Stimulated activated CD8-positive, alpha-beta memory T cell treated with anti-CD3 and anti-CD28 coated beads, Interleukin-4, amount 100 ng/mL, for 1 hour (primary cell): ENCODE measurements at places on chromosomes 7 and 10.

GRCh38 chr7:74306730-74307469 is 17.7 kb downstream of the CLIP2 start:
- no peak for DNase-seq

- DNase-seq, result no peak
Measured at GRCh38 chr7:130107949-130108674, 37.8 kb downstream of the KLHDC10 start.

- no peak for DNase-seq
Measured at GRCh38 chr10:97048649-97049427, 136.9 kb downstream of the SLIT1 start.

- no peak for DNase-seq
Measured at GRCh38 chr7:114588506-114588905, 173.9 kb downstream of the FOXP2 start.

DNA sequence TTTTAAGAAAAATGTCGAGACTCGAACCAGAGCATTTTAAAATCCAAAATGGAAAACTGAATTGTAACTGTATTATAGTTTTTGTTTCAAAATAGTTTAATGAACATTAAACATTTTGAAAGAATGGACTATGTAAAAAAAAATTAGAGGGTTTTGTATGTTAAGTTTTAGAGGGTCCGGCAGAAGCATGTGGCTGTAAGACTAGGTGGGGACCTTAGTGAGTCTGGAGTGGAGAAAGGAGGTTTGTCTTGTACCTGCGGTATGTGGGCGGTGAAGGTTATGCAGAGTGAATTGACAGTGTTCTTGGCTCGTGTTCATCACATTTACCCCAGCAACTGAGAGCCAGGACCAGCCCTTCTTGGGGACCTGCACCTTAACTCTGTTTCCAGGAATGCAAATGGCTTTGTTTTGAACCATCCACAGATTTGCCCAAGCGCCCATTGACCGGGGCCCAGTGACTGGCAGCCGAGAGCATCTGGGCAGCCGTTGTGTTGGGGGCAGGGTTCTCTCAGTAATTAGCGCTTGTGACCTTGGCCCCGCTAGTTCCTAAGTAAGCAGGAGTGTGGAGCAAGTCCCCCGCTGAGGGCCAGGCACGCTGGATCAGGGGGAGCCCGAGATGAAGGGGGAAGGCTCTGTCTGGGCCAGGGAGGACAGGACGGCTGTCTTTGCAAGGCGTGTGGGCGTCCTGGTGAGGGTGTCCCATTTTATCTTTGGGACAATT is 1.4 kb upstream of the KLF6 start:
- DNase-seq, result no peak

DNA sequence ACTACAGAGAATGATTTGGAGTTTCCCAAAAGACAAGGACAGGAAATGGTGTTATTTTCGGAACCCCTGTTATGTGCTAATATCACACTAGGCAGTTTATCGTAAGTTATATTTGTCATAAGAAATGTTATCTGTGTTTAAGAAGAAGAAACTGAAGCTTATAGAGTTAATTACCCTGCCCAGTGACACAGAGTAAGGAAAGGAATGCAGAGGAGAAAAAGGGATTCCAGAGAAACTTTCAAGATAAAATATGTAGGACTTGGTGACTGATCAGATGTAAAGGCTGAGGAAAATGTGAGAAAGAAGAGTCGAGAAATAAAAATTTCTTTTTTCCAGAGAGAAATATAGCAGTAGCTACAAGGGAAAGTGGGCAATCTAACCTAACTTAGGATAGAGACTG is 63.5 kb upstream of the ZNF746 start:
- DNase-seq, result no peak

GRCh38 chr7:22671177-22671879 is 55.7 kb upstream of the IL6 start:
- DNase-seq, result no peak

DNA sequence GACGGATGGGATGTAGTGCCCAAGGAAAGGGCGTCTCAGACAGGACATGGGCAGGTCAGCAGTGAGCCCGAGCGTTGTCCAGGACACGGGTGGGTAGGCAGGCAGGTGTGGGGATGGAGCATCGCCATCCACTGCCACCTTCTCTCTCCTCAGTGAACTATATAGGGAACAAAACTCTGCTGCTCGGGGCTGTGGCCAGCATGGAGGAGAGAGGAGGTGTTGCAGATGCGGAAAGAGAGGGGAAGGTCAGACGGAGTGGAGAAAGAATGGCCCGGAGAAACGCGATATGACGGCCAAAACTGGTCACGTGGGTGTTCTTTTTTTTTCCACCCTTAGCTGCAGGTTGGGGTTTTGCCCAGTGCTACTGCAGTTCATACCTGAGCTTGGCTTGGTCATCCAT is 71.2 kb downstream of the GRID1 start:
- DNase-seq, result no peak

DNA sequence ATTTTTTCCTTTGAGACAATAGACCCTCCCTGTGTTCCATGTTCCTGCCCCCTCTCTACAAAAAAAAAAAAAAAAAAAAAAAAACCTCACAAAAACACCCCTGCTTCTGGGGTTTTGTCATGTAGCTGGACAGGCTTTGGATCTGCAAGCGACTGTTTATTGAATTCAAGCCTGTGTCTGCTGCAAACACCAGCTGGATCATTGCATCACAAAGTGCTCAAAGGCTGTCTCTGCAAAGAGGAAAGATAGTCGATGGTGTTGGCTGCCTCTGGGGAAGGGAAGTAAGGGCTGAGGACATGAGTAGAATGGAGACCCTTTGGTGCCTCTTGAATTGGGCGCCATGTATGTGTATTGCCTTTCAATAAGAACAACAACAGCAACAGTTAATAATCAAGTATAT is 471.2 kb downstream of the PLXNA4 start:
- no peak for DNase-seq

- DNase-seq, result no peak
Measured at GRCh38 chr7:142879060-142879459, 6.5 kb downstream of the TRPV6 start.

GRCh38 chr7:38040831-38041230 is 120.4 kb downstream of the EPDR1 start:
- no peak for DNase-seq

DNA sequence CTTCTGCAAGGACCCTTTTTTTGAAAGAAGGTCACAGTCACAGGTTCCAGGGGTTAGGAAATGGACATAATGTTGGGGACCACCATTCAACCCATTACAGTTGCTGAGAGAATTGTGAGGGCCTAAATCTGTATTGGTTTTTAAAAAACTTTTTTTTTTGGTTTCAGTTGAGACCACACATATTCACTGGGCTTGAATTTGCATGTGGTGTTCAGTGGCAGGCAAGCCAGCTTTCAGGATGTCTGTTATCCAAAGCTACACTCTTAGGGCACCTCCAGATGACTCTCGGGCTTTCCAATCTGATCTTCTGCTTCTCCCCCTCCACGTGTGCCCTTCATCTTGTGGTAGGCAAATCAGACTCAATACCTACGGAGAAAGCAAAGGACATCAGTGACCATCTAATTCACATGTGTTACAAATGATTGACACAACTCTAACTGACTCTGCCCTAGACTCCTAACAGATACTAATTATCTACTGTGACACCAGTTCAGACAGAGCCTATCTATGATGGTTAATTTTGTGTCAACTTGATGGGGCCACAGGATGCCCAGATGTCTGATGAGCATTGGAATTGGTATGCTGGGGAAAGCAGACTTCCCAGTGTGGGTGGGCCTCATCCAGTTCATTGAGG is 93.3 kb upstream of the ELMO1 start:
- DNase-seq, result no peak

- DNase-seq, result no peak
Measured at GRCh38 chr7:6175645-6176044, 96.8 kb downstream of the CYTH3 start.

- no peak for DNase-seq
Measured at GRCh38 chr7:54978364-54979116, 40.3 kb upstream of the EGFR start.

GRCh38 chr7:44971188-44971901 is 7.5 kb downstream of the MYO1G start:
- no peak for DNase-seq

DNA sequence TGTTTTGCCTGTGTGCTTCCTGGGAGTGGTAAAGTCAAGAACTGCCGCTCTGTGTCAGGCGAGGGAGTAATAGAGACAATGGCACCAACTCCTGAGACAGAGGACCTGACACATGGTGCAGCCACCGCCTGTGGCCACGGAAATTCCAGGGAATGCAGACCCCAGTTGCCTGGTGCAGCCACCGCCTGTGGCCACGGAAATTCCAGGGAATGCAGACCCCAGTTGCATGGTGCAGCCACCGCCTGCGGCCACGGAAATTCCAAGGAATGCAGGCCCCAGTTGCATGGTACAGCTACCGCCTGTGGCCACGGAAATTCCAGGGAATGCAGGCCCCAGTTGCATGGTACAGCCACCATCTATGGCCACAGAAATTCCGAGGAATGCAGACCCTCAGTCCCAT is 8.7 kb downstream of the DIP2C start:
- DNase-seq, result no peak

DNA sequence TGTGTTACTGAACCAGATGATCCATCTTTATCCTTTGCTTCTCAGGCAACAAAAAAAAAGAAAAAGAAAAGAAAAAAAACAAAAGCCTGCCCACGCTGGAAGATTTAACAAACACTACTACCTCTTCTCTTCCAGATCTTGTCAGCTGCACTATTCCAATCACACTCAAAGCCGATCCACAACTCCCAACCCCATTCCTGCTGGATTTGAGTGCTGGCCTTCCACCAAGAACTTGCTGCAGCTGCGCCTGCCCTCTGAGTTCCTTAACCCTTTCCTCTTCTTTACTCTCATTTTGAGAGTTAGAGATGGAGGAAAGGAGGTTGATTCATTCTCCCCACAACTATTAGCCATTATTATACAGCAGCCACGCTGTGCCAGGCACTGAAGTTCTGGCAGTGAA is 16.0 kb upstream of the ITGA8 start:
- DNase-seq, result no peak

DNA sequence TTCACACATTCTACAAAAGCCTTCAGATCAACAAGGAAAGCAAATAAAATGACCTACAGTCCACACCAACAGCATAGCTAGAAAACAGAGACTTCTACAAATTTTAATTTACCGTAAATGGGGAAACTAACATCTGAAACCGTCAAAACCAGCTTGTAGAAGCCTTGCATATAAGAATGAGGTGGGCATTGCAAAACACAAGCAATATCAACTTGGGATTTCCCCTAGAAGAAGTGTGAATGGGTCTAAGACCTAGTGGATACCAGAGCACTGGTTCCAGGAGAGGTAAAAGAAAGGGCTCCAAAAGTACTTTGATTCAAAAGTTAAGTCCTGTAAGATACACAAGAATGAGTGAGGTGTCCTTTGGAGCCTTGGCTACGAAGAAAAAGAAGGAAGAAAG is 18.7 kb downstream of the RTKN2 start:
- no peak for DNase-seq

DNA sequence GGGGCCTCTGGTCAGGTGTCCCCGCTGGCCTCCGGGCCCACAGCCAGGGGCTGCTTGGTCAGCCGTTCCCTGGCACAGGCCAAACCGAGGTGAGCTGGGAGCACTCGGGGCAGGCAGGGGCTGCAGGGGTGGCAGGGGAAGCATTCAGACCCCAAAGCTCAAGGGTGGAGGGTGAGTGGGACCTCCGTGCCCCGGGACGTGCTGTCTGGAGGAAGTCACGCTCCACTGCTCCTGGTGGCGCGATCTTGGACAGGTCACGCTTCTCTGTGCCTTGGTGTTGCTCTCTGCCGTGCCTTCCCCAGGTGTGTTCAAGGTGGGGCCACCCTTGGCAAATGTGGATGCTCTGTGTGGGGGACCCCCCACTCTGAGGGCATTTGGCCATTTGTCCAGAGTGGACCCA is 24.6 kb upstream of the ELFN1 start:
- no peak for DNase-seq

DNA sequence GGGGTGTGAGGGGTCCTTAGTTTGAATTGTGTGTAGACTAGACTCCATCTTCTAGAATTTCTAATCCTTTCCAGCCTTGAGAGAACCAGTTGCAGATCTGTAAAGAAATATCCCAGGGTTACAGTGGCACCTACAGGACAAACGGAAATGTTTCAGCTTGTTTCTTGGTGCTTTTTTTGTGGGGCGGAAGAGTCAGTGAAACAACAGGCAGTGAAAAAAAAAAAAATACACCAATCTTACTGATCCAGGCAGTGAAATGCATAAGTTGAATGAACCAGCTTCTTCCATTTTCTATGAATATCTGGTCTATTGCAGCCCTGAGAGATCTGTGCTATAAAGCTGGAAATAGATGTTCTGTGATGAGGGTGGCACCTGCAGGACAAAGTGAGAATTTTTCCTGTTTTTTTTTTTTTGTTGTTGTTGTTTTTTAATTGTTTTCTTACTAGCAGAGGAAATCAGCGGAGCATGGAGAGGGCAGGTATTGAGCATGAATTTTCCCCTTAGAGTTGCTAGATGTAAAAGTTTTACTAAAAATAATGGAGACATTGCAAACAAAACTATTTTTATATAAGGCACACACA is 81.9 kb upstream of the DYNC1I1 start:
- no peak for DNase-seq

GRCh38 chr10:88116971-88117626 is 253.7 kb downstream of the PTEN start:
- no peak for DNase-seq

DNA sequence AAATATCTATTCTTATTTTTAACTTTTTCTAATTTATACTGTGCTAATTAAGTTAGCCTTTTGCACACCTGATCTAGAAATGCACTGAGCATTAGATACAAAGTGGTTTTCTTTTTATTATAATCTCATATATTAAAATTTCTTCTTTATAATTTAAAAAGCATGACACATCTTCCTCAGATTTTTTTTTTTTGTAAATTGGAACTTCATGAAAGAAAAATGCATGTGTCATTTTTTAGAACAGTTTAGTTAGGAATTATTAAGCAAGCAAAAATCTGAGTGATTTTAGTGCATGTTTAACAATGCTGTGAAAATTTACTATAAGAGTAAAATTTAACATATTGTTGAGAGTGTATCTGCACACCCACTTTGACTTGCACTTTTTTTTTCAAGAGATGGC is 367.9 kb downstream of the TFEC start:
- DNase-seq, result no peak

DNA sequence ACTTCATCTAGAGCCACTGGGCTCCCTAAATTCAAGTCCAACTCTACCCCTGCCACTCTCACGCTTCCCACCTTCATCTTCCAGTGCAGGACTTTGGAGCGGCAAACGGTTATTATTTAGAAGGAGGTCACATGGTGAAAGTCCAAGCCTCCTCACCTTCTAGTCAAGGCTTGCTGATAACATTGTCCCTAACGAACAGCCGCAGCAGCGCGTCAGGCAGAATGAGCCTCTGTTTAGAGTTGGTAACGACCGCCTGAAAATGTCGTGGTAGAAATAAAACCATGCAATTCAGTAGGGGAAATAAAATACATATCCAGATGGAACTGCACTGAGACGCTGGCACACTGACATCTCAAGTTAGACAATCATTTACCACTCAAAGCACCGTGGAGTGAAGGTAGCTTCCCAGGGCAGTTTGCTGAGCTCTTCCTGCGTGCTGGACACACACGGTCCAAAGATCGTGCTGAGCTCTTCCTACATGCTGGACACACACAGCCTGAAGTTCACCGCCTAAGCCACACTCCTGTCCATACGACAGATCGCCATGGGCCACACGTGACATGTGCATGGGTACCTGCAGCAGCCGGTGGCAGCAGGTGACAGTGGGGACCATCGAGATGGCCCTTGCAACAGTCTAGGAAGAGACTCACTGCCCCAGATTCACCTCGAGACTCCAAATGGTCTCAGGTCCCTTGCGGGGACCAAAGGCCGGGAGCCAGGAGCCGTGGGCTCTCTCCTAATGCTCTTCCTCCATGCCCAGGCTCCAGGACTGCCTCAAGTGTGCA is 323.5 kb downstream of the PTPRN2 start:
- no peak for DNase-seq

GRCh38 chr7:83451501-83452045 is 197.4 kb downstream of the SEMA3E start:
- no peak for DNase-seq

- no peak for DNase-seq
Measured at GRCh38 chr10:90133606-90134005, 432.2 kb downstream of the KIF20B start.
